ENCODE measurements at places on chromosomes 6 and 20.
A peak's percentile ranks its signal among the peaks of the same experiment; 100 is the strongest.

DNA sequence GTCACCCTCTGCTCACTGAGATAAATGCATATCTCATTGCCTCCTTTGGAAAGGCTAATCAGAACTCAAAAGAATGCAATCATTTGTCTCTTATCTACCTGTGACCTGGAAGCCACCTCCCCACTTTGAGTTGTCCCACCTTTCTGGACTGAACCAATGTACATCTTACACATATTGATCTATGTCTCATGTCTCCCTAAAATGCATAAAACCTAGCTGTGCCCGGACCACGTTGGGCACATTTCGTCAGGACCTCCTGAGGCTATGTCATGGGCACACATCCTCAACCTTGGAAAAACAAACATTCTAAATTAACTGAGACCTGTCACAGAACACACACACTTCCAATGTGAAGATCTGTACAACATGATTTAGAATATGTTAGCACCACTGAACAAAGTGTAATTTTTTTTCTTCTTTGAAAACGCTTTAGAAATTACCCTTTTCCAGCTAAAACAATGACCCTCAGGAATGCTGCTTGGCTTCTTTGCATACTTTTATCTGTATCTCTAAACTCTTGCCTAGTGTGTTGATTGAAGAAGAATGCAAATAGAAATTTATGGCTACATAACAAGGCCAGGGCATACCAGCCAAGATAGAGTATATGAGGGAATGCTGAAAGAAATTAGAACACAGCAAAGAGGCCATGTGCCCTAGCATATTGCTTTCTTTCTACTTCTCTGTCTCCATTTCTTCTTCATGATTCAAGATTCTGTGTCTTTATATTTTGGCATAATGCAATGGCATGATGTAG, 84.6 kb upstream of the DST start:
- DNase-seq = no peak

- no peak for DNase-seq
Measured at GRCh38 chr6:151095538-151096254, 144.1 kb upstream of the AKAP12 start.

DNA sequence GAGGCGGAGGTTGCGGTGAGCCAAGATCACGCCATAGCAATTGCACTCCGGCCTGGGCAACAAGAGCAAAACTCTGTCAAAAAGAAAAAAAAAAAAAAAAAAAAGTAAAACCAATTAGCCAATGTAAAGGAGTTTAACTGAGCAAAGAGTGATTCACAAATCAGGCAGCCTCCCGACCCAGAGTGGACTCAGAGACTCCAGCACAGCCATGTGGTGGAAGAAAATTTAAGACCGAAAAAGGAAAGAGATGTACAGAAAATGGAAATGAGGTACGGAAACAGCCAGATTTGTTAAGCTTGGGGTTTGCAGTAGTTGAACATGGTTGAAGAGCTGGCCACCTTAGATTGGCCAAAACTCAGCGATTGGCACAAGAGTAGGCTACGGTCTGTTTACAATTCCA, 51.4 kb downstream of the ERMARD start:
- DNase-seq = no peak

- DNase-seq = no peak
Measured at GRCh38 chr20:16611817-16612216, 38.6 kb upstream of the KIF16B start.

- no peak for DNase-seq
Measured at GRCh38 chr6:87807475-87807874, 105.4 kb upstream of the AKIRIN2 start.

GRCh38 chr6:149385998-149386646, 13.9 kb upstream of the SUMO4 start:
- DNase-seq = no peak

DNA sequence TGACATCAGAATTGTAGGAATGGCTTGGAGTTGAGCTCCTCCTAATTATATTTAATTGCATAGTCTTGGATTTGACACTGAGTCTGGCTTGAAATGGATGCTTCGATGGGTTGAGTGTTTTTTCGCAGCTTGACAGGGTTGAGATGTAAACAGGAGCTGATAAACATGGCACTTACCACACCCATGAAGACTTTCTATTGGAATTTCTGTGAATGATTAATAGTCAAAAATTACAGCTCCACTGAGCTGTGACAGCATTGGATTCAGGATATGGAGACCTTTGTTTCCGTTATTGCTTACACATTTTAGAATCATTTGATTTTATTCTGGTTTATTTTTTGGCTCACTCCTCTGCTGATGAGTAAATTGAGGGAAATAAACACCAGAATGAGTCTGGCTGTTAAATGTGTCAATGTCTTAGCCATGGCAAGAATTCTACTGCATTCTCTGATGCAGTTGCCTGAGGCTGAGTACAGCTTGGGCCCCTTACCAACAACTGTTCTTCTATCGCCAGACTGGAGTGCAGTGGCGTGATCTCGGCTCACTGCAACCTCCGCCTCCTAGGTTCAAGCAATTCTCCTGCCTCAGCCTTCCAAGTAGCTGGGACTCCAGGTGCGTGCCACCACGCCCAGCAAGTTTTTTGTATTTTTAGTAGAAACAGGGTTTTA, 128.1 kb upstream of the DOK5 start:
- peak; percentile 24 for DNase-seq

DNA sequence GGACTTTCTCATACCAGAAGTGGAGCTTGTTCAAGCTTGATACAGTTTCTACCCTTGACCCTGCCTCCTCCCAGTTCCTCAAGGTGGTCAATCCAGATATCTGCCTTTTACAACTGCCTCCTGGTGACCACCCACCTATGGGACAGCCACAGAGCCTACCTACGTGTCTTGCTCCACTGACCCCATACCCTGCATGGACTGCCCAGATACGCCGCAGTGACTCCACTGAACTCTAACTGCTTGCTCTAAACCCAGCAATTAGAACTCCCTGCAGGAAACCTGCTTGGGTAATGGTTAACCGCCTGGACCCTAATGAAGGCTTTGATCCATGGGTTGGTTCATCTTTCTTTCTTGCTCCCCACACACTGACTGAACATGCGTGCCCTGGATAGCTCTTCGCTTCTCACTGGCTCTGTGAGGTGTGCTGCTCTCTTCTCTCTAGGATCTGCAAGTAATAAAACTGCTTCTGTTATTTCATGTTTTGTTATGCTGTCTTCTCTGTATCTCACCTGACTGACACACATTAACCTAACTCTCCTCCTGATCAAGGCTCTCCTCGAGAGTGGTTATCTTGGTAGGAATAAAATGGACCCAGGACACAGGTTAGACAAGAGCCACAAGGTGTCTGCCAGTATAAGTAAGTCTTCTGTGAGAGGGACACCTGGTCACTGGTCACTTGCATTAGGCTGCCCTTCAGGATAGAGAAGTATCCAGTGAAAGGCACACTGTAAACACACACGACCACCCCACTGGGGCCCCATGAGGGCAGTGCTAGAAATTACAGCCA, 79.2 kb downstream of the CHD6 start:
- no peak for DNase-seq

DNA sequence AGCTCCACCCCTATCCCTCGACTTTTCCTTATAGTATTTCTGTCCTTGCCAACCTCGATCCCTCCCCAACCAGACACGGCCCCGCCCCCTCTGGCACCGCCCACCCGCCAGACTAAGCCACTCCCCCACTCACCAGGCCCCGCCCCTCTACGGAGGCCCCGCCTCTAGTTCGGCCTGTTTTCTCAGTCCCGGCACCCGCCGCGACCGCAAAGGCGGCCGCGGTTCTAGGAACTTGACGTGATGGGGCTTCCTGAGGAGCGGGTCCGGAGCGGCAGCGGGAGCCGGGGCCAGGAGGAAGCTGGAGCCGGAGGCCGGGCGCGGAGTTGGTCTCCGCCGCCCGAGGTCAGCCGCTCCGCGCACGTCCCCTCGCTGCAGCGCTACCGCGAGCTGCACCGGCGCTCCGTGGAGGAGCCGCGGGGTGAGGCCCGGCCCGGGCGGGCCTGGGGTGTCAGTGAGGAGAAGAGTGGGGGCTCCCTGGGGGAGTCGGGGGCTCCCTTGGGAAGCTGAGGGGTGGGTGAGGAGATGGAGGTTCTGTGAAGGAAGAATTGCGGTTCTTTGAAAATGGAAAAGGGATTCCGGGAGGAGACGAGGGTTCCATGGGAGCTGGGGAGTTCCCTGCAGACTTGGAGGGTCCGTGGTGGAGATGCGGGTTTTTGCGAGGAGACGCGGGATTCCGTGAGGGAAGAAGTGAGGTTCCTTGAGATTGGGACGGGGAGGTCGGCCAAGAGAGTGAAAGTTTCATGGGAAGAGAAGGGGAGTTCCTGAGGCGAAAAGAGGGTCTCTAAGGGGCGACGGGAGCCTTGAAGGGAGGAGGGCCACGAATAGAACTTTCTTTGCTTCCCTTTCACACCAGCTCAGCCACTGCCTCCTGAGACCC, at the start of gene ACSS2:
Gene ACSS2 (plus strand): TSS at position 207 of the 877 bp plus-strand sequence. CDS start 34 bp downstream, at position 241.
- DNase-seq = no peak

DNA sequence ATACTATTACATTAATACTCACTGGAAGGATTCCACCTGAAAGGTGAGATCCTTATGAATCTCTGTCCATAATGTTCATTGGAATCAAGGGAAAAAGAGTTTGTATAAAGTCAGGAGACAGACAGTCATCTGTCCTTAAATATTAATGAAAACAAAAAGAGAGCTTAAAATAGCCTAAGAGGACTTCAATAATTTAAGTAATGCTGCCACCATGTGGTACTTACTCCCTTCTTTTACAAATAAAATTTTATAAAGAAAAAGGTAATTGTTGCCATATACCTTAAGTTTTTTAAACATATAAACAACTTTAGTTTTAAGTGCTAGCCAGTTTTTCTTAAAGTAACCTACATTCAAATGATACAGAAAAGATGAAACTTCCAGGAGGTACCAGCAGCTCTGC, 5.1 kb downstream of the BLOC1S5 start:
- DNase-seq = no peak

DNA sequence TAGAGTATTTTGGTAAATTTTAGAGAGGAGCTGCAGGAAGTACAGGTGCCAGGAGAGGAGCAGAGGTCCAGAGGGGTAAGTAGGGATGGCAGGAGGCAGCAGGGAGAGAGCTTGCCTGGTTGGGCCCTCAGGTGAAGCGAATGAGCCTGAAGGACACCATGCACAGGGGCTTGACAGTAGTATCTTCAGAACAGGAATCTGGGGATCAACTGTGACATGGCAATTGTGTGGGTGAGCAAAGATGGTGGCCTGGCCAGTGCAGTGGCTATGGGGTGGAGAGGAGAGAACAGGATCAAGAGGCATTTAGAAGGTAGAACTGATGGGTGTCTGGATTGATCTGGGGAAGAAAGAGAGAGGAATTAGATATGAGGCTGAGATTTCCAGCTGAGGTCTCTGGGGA, 68.7 kb upstream of the RNF24 start:
- DNase-seq = no peak

- DNase-seq = no peak
Measured at GRCh38 chr6:138849791-138850190, 53.9 kb downstream of the ECT2L start.

GRCh38 chr6:165647041-165647440, 16.0 kb downstream of the PDE10A start:
- DNase-seq = no peak

DNA sequence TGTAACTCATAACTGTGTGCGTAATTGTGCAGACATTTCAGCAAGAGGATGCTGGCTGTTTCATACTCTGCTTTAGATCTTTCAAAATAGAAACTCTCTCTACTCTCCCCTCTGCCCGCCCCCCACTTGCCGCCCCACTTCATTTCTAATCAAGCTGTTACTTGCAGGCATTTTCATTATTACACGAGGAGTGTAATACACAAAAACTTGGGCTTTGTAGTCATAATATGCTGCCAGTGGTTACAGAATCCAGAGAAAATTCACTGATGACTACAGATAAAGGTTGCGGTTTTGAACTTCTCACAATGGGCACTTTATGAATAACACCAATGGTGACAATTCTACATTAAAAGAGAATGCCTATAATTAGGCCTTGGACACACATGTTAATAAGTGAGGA, 194.0 kb upstream of the POU3F2 start:
- DNase-seq = no peak

GRCh38 chr6:127923135-127923534, 22.3 kb upstream of the THEMIS start:
- DNase-seq = no peak

GRCh38 chr6:92688342-92688741, 731.0 kb downstream of the EPHA7 start:
- DNase-seq = no peak

DNA sequence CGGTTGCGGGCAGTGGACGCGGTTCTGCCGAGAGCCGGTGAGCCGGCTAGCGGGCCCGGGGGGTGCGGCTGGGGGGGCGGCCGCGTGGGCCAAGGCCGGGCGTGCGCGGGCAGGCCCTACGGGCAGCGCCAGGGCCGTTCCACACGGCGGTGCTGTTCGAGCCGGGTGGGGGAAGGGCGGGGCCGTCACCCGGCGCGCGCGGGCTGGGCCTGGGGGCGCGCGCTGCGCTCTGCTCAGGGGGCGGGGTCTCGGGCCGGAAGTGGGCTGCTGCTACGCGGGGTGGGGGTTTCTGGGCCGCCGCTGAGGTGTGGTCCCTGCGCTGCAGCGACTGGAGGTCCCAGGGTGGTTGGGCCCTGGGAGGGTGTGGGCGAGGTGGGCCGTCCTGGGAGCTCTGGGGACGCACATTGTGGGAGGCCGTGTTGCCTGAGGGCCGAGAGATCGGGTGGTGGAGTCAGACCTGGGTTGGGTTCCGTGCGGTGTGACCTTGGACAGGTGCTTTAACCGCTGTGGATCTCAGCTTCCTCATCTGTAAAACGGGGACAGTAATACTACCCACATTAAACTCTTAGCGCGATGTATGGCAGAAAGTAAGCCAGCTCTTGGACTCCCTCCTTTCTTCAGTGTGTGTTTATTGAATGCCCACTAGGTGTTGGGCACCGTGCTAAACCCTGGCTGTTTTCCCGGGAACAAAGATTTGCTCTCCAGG, 391 bp downstream of the MAPRE1 start:
- DNase-seq = peak; percentile 6

DNA sequence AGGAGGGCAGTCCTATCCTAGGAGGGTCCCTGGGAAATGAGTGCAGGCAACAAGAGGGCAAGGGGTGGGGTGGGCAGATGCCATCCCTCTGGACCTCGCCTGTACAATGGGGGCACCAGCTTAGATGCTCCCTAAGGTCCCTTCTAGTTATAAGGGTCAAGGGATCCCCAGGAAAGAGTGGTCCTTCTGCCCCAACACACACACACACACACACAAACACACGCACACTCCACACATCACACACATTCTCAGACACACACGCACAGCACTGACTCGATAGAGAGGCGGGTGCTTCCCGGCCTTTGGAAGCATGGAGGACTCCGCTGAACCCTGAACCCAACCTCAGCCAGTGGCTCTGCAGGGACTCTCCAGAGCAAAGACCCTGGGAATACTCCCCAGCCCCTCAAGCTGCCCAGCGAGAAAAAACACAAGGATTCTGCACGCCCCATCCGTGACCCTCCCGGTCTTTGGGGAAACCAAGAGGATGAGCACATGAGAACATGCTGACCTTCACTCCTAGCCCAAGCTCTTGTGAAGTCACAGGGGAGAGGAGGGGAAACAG, 64.6 kb downstream of the MDGA1 start:
- DNase-seq = no peak

- peak; percentile 95 for DNase-seq
Measured at GRCh38 chr20:59412181-59412580, 111.8 kb downstream of the EDN3 start.

DNA sequence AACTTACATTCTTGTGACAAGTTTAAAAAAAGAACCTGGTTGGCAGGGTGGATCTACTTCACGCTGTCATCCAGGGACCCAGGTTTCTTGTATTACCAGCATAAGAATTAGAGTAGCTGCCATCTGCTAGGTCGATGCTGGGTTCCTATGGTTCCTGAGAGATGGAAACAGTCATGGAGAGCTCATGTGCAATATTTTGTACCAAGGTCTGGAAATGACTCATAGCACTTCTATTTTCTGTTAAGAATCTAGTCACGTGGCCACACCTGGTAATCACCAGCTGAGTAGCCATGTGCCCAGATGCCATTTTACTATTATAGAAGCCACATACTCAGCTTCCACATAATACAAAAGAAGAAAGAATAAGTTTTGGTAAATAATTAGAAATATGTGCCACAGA, 171.3 kb downstream of the CD83 start:
- no peak for DNase-seq
